Type B pancreatic cell (in vitro differentiated cells): ENCODE measurements at places on chromosomes 5 and 9.

GRCh38 chr5:78001197-78001596 is 225.1 kb upstream of the TBCA start:
- no peak overlapping the region for H3K4me3 ChIP-seq
- H3K36me3 ChIP-seq = peaks cover 18% of the 10 kb centered on the region
- H3K4me1 ChIP-seq = peaks cover 29% of the 10 kb centered on the region
- no peak for DNase-seq
- H3K27ac ChIP-seq = no peak overlapping the region

DNA sequence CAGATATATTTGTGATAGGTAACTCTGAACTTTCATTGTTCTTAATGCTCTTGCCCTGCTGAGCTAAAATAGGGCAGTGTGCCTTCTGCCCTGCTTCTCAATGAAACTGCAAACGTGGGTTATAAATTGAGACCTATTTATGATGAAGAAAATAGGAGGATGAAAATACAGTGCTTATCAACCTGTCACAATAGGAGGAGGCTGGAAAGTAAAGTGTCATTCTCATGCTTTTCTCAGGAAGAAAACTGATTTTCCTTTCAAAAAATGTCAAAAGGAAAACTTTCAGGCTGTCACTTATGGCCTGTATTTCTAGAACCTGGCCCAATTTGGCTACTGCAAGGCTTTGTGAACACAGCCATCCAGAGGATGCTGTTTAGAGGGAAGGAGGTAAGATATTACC is 130.3 kb upstream of the TUSC1 start:
- no peaks in the 10 kb centered on the region for H3K4me1 ChIP-seq
- no peak overlapping the region for H3K4me3 ChIP-seq
- no peaks in the 10 kb centered on the region for H3K36me3 ChIP-seq
- H3K27ac ChIP-seq = no peak overlapping the region
- no peak for DNase-seq

DNA sequence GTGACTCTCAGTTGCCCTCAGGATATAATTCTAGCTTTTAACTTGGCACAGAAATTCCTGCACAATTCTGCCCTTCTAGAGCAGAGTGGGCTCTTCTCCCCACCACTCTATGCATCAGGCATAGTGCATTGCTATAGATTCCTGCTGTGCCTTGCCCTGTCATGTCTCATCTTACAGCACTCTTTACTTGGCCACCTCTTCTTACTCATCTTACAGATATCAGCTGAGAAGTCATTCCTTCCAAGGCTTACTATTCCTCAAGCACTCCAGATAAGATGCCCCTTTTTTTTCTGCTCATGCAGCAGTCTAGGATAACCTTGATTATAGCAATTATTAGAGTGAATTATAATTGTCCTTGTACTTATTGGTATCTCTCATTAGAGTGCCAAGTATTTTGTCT is 5.6 kb downstream of the FAM221B start:
- H3K27me3 ChIP-seq = no peaks in the 10 kb centered on the region
- no peak overlapping the region for H3K27ac ChIP-seq
- H3K36me3 ChIP-seq = no peaks in the 10 kb centered on the region
- H3K4me1 ChIP-seq = peaks cover 5% of the 10 kb centered on the region

DNA sequence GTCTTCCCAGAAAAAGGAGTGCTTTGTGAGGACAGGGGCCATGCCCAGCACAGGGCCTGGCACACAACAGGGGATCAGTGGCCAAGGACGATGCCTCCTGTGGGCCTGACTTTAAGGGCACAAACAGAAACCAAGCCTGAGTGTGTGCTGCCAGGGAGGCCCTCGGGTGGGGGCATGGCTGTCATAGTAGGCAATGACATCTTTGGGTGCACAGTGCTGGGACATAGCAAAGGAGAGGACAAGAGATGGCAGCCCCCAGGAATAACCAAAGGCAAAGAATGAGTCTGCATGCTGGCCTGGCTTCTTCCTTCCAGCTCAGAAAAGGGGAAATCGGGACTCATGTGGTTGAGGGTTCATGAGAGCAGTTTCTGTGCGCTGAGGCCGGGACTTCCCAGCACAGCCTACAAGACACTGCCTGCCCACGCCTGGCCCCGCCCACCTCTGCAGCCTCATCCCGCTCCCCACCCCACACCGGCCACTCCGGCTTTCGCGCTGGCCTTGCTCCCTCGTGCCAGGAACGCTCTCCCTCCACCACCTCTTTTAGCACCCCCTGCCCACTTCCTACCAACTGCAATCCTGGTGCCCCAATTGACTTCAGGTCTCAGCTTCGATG is 13.8 kb upstream of the LHX2 start:
- H3K4me1 ChIP-seq = peaks cover 9% of the 10 kb centered on the region
- no peak for DNase-seq
- peaks cover 87% of the 10 kb centered on the region for H3K27me3 ChIP-seq
- H3K4me3 ChIP-seq = peak overlapping the region; percentile 88

DNA sequence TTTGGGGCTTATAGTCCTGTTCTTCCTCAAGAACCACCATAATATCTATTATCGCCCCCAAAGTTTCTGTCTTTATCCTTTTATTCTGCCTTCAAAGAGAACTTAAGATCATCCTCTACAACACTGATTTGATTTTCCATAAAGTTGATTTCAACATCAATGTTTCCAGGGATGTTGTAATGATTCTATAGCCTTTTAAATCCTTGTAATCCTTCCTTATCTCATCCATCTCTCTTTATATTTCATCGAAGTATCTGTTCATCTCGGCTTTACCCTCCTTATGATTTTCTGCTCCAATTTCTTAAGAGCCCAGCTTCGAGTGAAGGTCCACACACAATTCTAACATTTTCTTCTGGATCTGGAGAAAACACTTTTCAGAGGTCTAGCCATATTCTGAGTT is 218.4 kb downstream of the CDK5RAP2 start:
- H3K4me1 ChIP-seq = peaks cover 12% of the 10 kb centered on the region
- H3K27me3 ChIP-seq = no peaks in the 10 kb centered on the region

DNA sequence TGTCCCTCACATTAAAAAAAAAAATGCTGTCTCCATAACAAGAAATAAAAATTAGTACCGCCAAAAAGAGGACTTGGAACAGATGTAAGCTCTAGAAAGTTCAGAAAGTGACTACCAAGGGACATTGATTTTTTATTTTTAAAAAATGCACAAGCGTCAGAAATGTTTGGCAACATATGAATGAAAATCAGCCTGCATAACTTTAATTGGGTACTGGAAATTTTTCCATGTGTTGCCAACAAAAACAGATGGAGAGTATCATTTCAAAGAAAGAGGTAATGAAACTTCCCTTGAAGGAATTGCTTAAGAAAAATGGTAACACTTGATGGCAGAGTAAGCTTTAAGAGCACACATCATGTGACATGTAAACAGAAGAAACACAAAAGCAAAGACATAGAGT is 47.2 kb downstream of the OR2K2 start:
- no peak for DNase-seq
- H3K4me3 ChIP-seq = no peak overlapping the region
- no peak overlapping the region for H3K27ac ChIP-seq
- H3K36me3 ChIP-seq = no peaks in the 10 kb centered on the region
- H3K27me3 ChIP-seq = no peaks in the 10 kb centered on the region
